Stimulated activated CD8-positive, alpha-beta memory T cell treated with anti-CD3 and anti-CD28 coated beads, Interleukin-15, amount 100 ng/mL, for 48 hours (primary cell): ENCODE measurements at places on chromosomes 5 and 9.

DNA sequence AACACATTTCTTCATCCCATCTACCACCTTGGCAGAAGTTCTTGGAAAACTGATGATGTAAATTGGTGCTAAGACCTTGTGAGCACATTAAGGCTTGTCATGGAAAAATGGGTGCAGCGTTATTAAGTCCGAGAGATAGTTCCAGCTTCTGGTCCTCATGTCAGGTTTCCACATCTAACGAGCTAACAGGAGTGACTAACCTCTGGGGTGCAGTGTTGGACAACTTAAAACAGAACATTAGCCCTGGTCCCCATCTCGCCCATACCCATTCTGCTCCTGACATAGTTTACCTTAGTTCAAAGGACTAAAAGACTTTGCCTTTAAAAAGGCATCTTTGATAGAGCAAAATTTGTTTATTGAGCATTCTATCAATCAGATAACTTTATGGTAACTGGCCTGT is 128.0 kb downstream of the SLC1A3 start:
- DNase-seq, result no peak

DNA sequence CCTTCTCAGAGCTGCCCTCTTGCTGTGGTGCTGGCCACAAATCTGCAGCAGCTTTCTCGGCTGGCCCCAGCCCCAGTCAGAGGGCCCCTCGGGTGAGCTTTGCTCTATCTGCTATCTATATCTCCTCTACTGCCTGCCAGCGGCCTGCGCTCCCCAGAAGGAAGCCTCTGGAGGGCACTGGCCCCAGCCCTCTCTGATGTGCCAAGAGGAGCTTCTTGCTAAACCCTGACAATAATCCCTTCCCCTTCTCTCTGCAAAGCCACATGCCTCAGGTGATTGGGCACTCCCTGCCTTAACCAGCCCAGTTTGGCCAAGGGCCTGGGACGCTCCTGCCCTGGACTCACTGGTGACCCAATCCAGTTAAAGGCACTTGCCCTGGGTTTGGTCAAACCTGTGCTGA is 42.7 kb downstream of the CAMK2A start:
- DNase-seq, result no peak

- DNase-seq, result no peak
Measured at GRCh38 chr9:121649476-121650216, 1.8 kb upstream of the DAB2IP start.

DNA sequence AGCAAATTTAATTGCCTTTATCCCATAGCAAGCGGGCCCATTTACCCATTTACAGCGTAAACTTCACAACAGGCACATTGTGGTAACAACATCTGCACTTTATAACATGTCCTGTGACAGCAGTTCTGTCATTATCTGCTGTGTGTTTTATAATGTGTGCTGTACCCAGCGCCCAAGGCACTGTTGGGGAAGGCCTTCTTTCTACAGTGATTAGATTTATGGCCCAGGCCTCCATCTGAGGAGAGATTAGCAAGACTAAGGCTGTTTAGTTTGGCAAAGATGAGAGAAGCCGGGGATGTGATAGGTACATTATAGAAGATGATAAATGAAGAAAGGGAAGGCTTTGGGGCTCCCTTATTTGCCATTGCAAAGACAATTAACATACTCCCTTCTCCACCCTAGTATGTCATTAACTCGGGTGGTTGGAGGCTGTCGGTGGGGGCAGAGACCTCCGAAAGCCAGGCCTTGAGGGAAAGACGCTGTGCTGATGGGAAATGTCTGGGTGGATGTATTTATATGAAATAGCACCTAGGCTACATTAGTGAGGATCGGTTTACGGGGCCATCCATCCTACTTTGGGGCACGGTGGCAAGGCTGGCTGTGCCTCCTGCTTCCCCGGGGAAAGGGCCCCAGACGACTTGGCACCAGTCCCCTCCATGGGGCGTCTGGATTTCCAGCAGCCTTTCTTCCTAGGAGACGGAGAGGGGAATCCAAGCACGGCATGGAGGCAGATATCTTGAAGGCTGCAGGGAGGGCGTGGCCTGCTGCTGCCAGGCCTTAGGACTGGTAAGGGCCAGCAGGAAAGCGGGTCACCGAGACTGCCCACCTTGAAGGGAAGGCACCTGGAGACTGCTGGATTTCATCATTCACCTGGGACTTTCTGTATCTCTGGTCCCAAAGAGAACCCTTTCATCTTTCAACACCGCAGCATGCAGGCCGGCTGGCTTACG is 64.3 kb upstream of the PTCH1 start:
- no peak for DNase-seq

GRCh38 chr9:72691671-72692070 is 170.3 kb downstream of the TMC1 start:
- no peak for DNase-seq

DNA sequence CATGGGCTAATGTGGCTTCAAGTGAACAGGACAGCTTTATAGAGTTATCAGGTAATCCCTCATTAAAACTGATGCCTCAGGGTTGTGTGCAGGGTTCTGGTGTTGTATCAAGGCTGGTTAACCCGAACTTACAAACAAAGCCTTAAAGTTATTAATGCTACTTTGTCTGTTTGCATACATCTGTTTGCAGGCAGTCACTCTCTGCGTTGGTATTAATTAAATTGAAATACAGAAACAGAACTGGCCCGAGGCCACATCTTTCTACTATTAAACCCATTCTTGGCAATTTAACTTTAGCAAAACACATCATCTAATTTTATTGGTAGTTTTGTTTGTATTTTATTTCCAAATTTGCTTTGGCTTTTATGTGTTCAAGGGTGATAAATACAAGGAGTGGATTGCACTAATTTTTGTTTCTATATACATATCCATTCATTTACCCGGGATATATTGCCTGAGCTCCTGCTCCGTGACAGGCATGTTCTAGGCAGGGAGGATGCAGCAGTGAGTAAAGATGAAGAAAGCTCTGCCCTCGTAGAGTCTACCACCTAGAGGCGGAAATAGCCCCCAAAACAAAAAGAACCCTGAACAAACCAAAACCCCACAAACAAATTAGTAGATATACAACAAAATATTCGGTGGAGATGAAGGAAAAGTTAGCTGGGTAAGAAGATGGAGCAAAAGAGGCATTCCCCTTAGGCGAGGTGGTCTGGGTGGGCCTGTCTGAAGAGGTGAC is 164.2 kb downstream of the MACROH2A1 start:
- no peak for DNase-seq

- DNase-seq, result no peak
Measured at GRCh38 chr9:127541865-127542264, 70.2 kb upstream of the STXBP1 start.

DNA sequence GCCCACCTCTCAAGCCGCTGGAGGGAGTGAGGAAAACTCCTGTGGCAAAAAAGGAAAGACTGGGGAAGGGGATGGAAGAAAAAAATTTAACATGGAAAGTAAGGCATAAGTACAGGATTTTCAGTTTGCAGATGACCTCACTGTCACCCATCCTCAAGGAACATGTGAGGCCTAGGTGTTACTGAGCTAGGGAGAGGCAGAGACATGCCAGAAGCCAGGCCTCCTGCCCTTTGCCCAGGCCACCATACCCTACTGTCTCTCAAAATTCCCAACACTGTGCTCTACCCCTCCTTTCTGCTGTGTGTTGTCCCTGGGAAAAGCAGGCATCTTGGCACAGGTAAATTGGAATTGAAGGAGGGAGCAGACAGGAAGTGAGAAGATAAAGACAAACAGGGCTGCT is 4.4 kb upstream of the MGAT1 start:
- no peak for DNase-seq

GRCh38 chr9:38443181-38443580 is 18.9 kb upstream of the IGFBPL1 start:
- no peak for DNase-seq

DNA sequence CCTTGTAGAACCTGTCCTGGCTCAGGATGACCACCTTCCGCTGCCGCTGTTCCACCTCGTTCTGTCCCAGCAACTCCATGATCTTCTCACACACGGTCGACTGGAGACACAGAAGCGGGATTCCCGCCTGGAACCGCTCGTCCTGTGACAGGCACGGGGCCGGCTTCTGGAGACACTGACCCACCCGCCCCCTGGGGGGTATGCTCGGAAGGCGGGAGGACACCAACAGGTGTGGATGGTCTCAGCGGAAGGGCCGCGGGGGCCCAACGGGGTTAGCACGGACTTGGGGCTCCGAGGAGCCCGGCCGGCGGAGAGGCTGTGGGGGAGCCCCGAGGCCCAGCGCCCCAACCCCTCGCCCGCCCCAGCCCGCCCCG is 530 bp downstream of the UCK1 start:
- DNase-seq, result no peak

GRCh38 chr5:54553659-54554207 is 36.2 kb downstream of the SNX18 start:
- DNase-seq, result no peak

GRCh38 chr9:78407636-78408312 is 110.8 kb downstream of the PSAT1 start:
- DNase-seq, result no peak

DNA sequence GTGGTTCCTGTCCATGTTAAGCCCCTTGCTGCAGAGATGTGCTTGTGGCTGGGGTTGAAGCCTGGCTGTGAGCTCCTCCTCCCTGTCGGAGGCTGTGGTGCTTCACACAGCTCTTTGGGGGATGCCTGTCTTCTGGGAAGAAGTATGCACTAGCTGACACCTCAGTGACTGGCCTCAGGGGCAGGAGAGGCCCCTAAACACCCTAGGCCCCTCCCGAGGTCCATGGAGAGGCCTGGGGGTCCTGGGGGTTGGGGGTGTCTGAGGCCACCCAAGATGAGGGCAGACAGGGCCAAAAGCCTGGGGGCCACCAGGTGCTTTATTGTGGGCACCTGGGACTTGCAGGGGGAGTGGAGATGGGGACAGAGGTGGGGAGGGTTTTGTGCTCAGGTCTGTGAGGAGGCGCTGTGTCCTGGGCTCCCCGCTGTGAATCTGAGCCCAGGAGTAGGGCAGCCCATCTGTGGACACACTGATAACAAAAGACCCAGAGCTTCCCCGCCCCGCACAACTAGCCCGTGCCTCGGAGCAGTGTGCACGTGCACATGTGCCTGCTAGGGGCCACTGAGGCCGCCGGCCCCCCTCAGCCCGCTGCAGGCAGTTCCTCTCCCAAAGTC is 92.0 kb downstream of the PHF2 start:
- DNase-seq, result no peak

- no peak for DNase-seq
Measured at GRCh38 chr5:172953776-172954675, 5.2 kb upstream of the RPL26L1 start.

DNA sequence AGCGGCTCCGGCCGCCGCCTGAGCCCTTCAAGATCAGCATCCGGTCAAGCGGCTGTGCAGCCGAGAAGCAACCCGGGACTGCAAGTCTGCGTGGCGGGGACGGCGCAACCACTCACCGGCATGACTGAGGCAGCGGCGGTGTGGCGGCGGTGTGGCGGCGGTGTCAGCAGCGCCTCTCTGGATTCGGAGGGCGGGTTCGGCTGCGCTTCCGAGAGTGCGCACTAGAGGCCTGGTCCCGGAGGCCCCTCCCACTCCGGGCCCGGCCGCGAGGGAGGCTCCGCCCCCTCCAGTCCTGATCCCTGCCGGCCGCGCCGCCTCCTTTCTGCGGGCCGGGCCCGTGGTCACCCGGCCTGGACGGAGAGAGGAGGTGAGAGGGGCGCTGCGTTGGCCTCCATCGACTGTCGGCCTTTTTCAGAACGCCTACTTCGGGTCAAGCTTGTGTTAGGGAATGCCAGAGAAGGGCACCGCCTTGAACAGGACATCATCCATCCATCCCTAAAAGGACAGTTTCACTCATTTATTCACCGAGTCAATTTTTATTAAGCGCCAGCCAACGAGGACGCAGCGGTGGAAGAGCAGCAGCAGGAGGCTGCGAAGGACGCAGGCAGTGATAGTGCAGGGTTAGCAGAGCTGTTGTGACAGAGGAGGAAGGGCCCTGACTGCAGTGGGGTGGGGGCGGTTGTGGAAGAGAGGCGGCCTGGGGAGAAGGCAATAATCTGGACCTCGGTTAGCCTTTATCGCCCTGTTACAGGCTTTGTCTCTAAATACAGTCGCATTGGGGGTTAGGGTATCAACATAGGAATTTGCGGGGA is at the start of gene ATOX1:
Gene ATOX1 (minus strand): TSS at position 202 of the 812 bp plus-strand sequence. CDS start 80 bp downstream, at position 122.
- peak; percentile 88 for DNase-seq

DNA sequence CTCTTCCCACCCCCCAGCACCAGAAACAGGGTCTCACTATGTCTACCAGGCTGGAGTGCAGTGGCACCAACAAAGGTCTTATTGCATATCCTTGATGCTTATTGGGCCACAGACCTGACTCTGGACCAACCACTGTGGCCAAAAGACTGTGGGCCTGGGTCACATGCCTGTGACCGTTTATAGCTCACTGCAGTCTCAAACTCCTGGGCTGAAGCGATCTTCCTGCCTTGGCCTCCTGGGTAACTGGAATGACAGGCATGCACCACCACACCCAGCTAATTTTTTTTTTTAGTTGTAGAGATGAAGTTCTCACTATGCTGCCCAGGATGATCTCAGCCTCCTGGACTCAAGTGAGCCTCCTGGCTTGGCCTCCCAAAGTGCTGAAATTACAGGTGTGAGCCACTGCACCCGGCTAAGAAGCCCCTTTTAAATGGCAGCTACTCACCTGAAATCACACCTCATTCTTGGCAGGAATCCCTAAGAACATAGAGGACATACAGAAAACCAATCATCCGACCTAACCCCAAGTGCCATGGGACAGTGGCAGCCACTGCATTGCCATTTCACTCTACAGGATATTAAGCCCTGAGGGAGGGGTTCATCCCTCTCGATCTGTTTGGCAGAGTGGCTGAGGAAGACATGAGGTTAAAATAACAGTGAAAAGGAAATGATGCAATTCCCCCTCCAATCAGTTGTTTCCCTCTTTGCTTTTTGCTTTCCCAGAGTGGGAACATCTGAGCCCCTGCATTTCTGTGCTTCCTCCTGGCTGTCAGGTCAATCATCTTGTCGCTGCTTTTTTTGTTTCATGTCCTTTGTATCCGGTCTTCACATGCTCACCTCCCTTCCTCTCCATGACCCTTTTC is 74.6 kb downstream of the LRRC70 start:
- no peak for DNase-seq

GRCh38 chr5:43553381-43553780 is 3.5 kb downstream of the PAIP1 start:
- no peak for DNase-seq

- no peak for DNase-seq
Measured at GRCh38 chr5:166302166-166302565, 1989.3 kb upstream of the WWC1 start.

DNA sequence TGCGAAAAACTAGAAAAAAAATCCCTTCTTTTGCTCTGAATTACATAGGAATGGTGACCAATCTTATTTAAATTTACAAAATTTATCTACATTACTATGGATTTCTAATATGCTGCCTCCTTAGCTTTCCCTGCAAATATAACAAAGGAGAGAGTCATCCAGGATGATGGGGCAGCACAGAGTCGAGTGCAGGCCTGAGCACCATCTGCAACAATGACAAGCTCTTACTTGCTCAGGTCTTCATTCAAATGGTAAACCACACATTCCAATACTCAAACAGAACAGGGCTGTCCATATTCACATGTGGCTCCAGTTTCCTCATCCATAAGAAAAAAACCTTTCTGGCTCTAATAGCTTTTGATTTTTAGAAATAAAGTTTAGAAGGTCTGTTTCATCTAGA is 33.5 kb upstream of the ZNF354B start:
- no peak for DNase-seq

DNA sequence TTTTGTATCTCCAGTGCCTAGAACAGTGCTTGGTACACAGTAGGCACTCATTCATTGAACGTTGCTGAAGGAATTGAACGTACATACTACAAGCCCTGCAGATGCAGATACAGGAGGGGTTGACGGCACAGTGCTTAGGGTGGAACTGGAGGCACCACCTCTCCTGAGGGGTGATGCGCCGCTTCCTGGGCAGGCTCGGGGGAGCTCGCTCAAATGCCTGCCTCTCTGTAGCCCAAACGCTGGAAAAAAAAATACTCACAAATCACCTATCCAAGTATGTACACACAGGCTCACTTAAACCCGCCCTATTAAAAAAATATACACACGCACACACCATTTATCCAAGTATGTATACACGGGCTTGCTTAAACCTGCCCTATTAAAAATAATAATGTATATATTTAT is 536 bp upstream of the COMMD10 start:
- DNase-seq, result no peak
